AML-193 (cell line): ENCODE measurements at places on chromosomes 1 and 21.
A peak's percentile ranks its signal among the peaks of the same experiment; 100 is the strongest.

DNA sequence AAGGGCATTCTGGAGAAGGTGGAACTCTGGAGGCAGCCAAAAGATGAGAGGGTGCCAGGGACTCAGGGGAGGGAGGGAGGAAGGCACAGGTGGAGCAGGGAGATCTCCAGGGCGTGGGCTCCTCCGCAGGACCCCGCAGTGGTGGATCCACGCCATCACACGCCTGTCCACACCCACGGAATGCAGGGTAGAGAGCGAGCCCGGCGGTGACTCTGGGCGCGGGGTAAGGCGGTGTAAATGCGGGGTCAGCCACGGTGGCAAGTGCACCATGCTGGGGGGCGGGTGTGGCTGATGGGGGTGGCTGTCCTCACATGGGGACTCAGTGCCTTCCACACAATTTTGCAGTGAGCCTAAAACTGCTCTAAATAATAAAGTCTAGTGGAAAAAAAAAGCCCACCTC is 105.1 kb upstream of the TTC34 start:
- no peak for DNase-seq

DNA sequence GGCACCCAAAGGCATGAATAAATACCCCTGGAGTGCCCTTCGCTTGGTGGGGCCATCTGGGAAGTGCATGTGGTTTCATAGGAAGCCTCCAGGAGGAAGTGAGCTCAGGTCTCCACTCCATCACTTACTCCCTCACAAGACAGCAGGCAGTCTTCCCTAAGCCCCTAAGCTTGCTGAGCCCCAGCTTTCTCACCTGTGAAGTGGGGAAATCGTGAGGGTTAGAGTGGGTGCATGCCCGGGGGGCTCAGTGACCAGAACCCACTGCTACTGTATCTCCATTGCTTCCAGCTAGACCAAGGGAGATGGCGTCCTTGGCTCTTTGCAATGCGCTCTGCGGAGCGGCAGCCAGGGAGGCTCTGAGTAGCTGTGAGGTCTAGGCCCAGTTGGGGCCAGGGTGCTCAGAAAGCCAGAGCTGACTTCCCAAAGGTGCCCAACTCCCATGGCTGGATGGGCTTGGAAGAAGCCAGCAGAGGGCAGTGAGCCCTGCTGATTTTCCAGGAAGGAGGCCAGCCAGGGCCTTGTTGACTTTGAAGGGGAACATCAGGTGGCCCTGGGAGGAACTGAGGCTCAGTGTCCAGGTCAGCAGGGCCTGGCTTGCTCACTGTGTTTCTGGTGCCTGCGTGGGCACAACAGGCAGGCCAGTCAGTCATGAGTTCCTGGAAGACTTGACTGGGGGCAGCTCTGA is 27.3 kb downstream of the CDCP2 start:
- DNase-seq: no peak

DNA sequence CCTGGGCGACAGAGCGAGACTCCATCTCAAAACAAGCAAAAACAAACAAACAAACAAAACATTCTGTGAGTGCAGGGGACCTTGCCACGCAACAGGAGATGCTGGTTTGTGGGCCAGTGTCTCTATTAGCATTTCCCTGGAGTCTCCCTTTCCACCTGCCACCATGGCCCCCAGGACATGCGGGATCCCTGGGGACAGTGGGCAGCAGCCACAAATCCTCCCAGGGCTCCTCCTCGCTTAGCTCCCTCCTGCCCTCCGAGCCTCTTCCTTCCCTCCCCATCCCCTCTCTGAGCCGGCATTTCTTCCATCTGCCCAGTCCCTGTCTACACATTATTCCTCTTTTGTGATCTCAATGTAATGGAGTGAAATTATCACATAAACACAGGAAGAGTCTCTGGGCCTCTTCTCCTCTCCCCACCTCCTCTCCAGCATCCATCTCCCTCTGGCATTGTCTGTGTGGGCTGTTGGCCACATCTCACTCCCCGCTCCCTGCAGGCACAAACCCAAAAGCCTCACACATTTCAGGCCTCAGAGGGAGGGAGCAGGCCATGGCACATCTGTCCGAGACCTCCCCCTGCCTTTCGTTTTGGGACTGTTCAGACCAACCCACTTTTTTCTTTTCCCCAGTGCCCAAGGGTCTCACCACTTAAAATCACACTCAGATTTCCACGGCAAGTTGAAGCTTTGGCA is 144.3 kb downstream of the MIS18A start:
- DNase-seq: no peak

DNA sequence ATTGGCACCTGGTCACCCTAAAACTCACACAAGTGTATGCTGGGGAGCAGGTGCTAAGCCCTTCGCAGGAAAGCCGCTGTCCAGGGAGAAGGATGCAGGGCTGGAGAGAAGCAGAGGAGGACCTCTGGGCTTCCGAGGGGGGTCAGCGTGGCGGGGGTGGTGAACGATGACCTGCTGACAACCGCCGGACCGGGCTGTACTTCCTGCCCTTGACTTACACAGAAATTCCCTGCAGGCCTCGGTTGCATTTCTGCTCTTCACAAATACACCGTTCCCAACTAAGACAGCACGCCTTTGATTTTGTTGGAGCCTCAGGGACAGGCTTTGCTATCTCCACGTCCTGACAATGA is 37.6 kb downstream of the SLC2A7 start:
- no peak for DNase-seq

GRCh38 chr1:226108935-226109828 is 46.7 kb downstream of the H3-3A start:
- no peak for DNase-seq

GRCh38 chr1:153968972-153969371 is 1.3 kb downstream of the CREB3L4 start:
- no peak for DNase-seq

DNA sequence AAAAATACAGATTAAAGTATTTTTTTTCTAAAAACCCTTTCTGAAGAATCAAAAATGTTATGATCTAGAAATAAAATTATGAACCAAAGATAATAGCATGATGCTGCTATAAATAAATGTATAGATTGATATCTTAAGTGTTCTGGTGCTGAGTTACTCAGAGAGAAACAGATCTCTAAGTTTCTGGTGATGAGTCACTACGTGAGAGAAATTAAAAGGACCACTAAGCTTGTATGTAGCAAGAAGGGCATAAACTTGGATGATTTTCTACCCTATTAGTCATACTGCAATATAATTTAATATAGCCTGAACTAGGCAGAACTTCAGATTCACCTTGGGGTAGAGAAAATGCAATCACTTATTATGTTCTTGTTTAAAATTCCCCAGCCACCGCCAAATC is 514.8 kb downstream of the AMY1C start:
- no peak for DNase-seq

GRCh38 chr1:50292276-50292675 is 131.0 kb downstream of the DMRTA2 start:
- no peak for DNase-seq

- no peak for DNase-seq
Measured at GRCh38 chr1:245412306-245412705, 257.5 kb downstream of the KIF26B start.

GRCh38 chr1:18657506-18658201 is 27.0 kb downstream of the PAX7 start:
- no peak for DNase-seq

DNA sequence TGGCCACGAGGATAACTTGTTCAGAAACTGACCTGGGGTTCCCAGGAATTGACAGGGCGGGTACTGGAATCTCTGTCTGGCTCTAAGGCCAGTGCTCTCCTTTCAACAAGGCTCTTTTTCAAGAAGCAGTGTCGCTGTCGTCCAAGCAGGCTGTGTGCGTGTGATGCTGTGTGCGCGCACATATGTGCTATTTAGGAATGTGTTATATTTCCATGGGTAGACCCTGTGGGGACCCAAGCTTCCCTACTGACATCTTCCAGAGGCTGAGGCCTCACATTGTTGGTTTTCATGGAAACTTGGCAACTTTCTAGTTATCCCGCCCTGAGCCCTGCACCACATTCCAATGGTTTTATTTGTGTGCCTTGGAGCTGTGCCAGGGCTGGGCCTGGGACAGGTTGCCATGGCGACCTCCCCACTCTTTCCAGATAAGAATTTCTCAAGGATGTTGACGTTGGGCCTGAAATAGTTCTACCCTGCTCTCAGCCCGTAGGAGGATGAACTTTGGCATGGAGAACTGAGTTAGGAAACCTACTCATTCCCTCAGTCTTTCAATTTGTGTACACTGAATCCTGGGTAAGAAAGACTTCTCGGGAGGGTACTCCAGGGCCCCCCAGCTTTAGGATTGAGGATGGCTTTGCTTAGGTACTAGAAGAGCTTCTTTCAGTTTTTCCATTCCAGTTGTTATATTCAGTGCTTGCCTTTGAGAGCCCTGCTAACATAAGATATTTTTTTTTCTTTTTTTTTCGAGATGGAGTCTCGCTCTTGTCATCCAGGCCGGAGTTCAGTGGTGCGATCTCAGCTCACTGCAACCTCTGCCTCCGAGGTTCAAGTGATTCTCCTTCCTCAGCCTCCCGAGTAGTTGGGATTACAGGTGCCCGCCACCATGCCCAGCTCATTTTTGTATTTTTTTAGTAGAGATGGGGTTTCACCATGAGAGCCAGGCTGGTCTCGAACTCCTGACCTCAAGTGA is 38.8 kb upstream of the SRSF10 start:
- no peak for DNase-seq

- DNase-seq: no peak
Measured at GRCh38 chr1:93798291-93798690, 80.7 kb downstream of the DNTTIP2 start.

- no peak for DNase-seq
Measured at GRCh38 chr1:225851805-225852204, 30.4 kb downstream of the TMEM63A start.

DNA sequence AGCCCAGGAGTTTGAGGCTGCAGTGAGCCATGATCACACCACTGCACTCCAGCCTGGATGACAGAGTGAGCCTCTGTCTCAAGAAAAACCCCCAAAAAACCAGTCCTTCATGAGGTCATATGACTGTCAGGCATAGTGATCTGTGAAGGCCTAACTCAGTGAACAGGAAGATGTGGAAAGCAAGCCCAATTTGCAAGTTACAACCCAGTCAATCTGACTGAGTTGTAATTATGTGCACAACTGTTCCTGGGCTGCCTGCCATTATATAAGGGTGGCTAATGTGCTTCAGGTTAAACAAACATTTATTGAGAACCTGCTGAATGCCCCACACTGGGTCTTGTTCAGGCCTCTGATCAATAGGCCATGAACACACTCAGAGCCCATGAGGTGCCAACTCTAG is 38.2 kb upstream of the KIRREL1 start:
- DNase-seq: no peak

GRCh38 chr1:9133870-9134585 is 5.1 kb upstream of the GPR157 start:
- no peak for DNase-seq

GRCh38 chr1:1781526-1781903 is 3.2 kb upstream of the NADK start:
- no peak for DNase-seq

DNA sequence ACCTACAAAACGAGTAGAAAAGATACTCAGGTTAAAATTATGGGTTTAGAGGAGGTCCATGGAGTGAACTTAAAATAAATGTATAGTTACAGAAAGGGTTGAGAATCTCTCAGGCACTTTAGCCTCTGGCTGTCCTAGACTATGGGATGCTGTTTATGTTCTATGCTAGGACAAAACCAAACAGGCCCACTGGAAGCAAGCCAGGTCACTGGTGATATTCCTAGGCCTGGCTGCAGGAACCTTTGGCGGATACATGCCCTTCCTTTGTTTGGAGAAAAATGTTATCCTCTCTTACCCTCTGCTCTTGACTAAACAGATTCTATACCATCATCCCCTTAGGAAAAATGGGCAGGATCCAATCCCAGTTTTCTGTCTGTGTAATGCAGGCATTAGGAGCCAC is 90.7 kb upstream of the DUSP10 start:
- DNase-seq: no peak

GRCh38 chr1:181504399-181504842 is 21.1 kb downstream of the CACNA1E start:
- peak; percentile 44 for DNase-seq

- peak; percentile 53 for DNase-seq
Measured at GRCh38 chr1:211260141-211261107, 1.3 kb downstream of the RCOR3 start.

DNA sequence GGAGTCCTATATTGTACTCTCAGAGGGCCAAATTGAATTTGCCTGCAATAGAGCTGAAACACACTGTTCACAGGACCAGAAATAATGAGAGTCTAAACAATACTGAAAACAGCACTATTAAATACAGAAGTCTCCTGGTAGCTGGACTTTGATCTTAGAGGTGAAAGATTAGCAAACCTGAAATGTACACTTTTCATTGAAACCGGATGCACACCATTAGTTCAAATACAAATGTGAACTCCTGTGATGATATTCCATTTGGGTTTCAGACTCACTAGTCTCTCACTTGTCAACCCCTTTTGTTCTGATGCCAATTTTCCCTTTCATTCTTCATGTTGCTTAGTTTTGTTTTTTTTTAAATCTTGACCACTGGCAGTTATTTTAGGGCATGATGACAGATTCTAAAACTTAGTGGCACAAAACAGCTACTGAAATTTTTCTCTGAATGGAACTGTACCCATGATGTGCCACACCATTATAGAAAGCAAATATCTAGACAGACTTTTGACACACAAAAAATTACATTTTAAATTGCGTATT is 5.9 kb upstream of the TNFSF4 start:
- no peak for DNase-seq

DNA sequence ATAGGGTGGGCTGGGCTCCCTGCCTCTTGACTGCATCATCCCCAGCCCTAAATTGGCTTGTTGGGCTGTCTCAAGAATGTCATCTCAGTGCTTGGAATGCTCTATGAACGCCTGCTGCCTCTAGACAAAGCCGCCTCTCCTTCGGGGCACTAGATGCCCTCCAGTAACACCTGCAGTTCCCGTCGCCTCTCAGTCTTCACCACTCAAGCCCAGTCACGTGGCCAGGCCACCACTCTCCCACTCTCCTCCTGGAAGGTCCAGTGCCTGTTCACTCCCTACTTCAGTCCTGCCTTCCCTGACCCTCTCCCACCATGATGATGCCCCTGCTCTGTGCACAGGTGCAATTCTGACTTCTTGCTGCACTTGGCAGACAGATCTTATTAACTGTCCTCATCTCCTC is 7.0 kb downstream of the TAS1R2 start:
- no peak for DNase-seq

DNA sequence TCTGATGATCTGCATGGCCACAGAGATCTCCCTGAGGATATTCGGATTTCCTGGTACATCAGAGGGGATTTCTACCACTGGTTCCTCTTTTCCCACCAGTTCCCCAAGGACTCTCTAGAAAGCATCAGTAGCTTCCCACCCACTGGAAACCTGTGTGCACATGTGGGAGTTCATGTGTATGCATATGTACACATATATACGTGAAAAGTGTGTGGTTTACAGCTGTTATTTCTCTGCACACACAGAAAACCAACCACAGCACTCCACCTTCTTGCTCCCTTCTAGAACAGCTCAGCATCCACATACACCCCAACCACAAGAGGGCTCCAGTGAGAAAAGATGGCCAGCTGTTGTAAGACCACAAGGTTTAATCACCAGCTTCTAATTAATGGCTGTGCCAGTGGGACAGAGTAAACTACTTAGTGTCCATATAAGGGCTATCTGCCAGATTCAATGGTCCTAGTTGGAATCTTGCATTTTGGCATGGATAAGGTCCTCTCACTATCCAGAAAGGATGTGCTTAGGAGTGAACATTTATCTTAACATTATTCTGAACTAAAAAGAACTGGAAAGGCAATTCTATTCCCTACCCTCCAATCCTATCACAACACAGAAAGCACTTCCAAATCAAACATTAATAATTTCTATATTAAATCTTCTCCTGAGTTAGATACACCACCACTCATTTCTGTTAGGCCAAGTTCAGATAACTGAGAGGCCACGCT is 24.1 kb downstream of the GPR3 start:
- peak; percentile 78 for DNase-seq
